ENCODE measurements at places on chromosomes 1 and 21.

- no peak for DNase-seq
These were observed 474.3 kb upstream of the CAMK1G start for GRCh38 chr1:209109001-209109785.

DNA sequence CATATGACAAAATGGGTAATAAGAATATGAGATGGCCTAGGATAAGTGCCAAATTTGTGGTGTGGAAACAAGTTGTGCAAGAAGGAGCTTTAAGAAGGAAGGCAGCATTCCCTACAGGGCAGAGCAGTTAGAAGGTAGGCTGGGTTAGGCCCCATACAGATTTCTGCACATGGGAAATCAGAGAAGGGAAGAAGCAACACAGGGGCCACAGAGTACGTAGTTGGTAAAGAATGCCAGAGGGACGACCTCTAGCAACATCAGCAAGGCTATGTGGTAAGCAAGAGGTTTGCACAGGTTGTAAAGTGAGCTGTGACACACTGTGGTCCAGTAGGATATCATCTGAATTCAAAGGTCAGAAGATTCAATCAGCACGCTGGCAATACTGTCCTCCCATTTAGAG lies 765.6 kb upstream of the B3GALT2 start:
- DNase-seq = no peak

DNA sequence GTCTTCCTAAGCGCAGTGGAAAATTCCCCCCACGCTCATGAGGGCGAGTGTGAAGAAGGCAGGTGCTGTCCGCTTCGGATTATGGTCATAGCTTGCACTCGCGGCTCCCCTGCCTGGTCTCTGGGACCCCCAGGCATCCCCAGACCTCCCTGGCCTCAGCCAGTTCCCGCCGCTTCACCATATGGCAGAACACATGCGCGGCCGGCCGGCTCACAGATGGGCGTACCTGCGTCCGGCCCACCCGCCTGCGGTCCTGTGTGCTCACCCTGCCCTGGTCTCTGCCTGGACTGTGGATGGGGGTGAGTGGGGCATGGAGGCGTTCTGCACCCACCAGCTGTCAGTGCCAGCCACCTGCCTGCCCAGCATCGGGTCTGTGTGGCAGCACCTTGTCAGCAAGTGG lies 34.1 kb downstream of the PRKCZ start:
- no peak for DNase-seq

DNA sequence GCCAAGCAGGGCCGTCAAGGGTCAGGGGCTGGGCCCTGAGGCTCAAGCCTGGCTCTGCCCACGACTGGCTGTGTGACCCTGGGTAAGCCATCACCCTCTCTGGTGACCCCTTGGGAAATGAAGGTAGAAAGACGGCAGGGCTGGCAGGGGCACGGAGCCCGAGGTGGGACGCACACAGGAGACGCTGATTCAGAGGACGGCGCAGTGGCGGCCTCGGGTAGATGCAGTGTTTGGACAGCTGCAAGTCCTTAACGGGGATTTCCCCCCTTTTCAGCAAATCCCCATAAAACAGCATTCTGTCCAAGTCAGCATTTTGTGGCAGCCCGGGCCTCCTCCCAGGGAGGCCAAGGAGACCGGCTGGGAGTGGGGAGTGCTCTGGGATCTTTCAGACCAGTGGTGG lies 16.7 kb downstream of the COL8A2 start:
- no peak for DNase-seq

DNA sequence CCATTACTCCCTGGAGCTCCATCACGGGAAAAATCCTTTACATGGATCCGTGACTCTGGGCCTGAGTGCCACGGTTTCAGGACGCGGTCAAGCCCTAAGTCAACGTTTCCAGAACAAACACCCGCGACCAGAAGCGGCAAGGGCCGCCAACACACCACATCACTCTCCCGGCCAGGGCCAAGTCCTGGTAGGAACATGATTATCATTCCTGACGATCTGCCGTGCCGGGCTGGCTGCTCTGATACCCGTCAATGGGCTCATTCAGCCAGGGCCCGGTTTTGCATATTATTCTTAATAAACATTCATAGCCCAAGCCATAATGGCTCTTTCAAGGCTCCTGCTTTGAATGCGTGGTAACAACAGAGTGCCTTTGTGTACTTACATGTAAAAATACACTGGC lies 44.6 kb upstream of the SIM2 start:
- no peak for DNase-seq

DNA sequence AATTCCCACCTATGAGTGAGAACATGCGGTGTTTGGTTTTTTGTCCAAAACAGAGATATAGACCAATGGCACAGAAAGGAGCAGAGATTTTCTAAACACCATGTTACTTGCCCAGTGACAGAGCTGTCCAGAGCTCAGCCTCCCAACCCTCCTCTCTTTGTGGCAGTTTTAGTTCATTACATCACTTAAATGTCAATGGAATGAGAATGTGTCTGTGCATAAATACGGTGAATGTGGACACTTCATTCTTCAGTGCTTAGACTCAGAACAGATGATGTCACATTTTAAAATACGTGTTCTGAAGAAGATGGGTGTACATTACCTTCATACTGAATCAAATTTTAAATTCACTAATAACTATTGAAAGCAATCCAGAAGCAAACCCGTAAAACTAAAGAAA lies 374.9 kb downstream of the DSCAM start:
- DNase-seq = no peak

- no peak for DNase-seq
These were observed 17.0 kb downstream of the NSL1 start for GRCh38 chr1:212774584-212774983.

GRCh38 chr1:37105911-37106310 lies 71.6 kb upstream of the GRIK3 start:
- no peak for DNase-seq

DNA sequence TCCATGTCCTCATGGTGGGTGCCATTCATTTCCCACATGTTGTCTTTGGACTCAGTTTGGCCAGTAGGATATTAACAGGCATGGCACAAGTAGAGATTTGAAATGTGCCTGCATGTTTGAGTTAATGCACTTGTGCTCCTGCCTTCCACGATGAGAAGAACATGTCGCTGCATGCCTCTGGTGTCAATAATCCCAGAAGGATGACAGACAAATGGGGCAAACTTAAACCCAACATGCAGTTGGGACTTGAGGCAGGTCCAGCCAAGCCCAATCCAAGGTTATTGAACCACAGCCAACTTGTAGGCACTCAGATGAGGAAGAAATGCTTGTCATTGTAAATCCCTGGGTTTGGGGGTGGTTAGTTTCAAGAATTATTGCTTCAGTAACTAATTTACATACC lies 174.6 kb downstream of the TRIM33 start:
- no peak for DNase-seq

DNA sequence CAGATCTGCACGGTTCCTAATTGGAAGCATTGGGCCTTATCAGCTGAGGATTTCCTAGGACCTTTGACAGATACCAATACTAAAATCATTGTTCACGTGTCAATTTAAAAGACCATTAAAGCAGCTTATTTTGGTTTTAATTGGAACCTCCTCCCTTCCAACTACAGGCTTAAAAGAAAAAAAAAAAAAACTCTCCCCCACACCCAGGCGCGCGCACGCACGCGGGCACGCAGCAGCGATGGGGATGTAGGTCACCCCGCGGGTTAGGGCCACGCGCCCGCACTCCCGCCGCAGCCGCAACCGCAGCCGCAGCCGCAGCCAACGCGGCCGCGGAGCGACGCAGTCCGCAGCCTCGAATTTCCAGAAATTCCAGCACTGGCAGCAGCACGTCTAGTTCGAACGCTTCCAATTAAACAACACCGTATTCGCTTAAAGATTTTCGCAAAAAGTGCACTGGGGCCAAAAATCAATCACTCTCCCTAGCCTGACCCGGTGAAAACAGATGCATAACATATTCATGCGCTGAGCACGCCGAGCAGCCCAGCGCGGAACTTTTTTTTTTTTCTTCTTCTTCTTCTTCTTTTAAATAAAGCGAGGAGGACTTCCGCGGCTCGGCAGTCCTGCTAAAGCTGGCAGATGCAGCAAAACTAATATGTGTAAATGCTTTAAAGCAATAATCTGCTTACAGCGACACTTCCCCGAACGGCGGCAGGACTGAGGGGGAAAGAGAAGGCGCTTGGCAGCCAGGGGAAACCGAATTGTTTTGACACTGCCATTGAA lies 13.3 kb upstream of the BARHL2 start:
- no peak for DNase-seq

GRCh38 chr1:233082778-233083550 lies 132.6 kb downstream of the NTPCR start:
- no peak for DNase-seq

- no peak for DNase-seq
These were observed 1.2 kb downstream of the TAL1 start for GRCh38 chr1:47230692-47231300.

- no peak for DNase-seq
These were observed 100.9 kb downstream of the TSEN15 start for GRCh38 chr1:184152434-184152898.

DNA sequence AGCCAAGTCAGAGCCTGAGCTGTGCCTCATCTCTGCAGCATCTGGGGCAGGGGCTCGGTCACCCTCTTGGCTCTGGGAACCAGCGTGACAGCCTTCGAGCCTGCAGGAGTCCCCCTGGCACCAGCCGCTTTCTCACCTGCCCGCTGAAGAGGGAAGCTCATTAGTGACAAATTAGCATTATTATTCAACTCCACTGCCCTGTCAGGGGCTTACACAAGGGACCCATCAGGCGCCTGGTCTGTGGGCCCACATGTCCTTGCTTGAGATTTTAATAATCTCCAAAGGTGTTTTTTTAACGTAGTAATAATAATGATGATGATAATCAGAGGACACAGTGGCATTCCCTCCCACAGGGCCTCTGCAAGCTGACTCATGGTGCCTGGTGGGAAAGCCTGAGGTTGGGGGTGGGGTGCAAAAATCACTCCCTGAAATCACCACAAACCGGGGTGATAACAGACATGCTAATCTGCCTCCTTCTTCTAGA lies 98.1 kb upstream of the IGSF21 start:
- no peak for DNase-seq

- no peak for DNase-seq
These were observed 15.3 kb downstream of the NPHP4 start for GRCh38 chr1:5976726-5977493.

- no peak for DNase-seq
These were observed 119.8 kb downstream of the HLCS start for GRCh38 chr21:36846631-36847030.

DNA sequence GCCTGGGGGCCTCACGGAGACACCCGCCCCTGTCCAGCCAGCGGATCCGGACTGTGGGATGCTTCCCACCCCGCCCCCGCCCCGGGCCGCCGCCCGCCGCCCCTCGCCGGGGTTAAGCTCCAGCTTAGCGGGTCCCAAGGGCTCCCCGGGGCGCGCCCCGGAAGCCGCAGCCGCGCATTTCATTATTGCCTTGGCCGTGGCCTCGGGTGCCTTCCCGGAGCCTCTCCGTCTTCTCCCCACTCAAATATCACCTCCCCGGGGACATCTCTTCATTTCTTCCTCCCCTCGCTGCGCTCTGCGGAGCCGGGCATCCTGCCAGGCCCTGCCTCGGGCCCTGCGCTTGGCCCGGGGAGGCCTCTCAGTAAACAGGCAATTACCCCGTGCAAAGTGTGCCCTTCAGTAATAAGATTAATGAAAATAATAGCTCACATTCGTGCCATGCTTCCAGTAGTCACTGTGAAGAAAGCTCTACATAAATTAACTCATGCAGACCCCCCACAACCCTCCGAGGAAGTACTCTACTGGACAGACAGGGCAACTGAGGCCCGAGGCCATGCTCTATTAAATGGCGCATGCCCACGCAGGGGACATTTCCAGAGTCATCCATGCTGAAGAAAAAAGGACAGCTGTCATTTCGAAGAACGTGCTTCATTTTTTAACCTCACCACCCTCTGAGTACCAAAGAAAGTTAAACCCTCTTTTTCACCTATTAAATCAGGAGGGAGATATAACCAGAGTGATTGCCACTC lies 49.9 kb upstream of the LAPTM5 start:
- no peak for DNase-seq

GRCh38 chr1:56374026-56374974 lies 205.1 kb downstream of the PLPP3 start:
- DNase-seq = no peak

DNA sequence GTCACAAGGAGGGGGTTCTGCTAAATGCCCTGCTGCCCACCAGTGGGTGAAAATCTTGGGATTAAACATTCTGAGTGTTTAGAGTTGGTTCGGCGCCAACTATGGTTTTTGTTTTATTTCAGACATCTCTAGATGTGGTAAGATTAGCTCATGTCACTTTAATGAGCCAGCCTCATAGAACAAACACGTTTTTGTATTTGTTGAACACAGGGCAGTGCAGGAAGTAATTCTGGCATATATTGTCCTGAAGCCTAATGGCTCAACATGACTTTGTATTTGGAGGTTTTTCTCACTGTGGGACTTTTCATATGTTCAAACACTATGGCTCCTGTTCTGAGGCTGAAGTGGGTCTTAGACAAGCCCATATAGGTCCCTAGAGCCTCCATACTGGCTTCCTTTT lies 107.8 kb downstream of the NGF start:
- no peak for DNase-seq

- no peak for DNase-seq
These were observed 2.1 kb downstream of the MROH7 start for GRCh38 chr1:54643736-54644135.

DNA sequence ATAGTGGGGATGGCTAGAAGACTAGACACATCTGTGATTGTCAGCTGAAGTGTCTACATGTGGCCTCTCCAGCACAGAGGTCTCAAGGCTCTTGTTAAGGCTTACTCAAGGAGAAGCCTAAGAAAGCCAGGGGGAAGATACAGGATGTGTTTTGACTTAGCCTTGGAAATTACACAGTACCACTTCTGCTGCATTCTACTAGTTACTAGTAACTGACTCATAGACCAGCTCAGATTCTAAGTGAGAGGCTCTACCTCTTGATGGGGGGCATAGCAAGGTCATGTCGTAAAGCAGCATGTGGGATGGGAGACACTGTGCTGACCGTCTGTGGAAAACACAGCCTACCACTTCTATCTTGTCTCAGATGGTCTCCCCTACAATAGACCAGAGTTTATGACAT lies 99.5 kb downstream of the UBE2U start:
- DNase-seq = no peak

GRCh38 chr1:187763465-187763864 lies 934.7 kb downstream of the PLA2G4A start:
- no peak for DNase-seq

- no peak for DNase-seq
These were observed at the start of gene TP73 for GRCh38 chr1:3651930-3652547. TSS of gene TP73 (plus strand) at chr1:3652516. CDS start at chr1:3682366, 29,850 bp downstream.

GRCh38 chr1:248783367-248783766 lies 27.8 kb upstream of the LYPD8 start:
- no peak for DNase-seq

- DNase-seq = no peak
These were observed 59.1 kb downstream of the ERO1B start for GRCh38 chr1:236222632-236223031.

GRCh38 chr1:1602304-1602967 lies 2.5 kb upstream of the FNDC10 start:
- no peak for DNase-seq

DNA sequence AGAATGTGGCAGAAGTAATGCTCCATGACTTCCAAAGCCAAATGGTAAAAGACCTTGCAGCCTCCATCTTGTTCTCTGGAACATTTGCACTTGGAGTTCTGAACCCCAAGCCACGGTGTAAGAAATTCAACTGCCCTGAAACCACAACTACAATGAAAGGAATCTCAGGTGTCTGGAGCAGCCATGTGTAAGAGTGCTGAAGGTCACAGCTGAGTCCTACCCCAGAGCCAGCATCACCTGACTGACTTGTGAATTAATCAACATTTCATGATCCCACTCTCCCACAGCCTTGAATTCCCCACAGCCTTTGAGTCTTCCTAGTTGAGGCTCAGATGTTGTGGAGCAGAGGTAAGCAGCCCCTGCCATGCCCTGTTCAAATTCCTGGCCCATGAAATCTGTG lies 192.8 kb upstream of the CAMK1G start:
- no peak for DNase-seq

GRCh38 chr1:95278173-95279006 lies 44.4 kb downstream of the RWDD3 start:
- no peak for DNase-seq

Measured in brain pericyte (primary cell).